T-helper 2 cell (primary cell): ENCODE measurements at places on chromosomes 13 and 19.

DNA sequence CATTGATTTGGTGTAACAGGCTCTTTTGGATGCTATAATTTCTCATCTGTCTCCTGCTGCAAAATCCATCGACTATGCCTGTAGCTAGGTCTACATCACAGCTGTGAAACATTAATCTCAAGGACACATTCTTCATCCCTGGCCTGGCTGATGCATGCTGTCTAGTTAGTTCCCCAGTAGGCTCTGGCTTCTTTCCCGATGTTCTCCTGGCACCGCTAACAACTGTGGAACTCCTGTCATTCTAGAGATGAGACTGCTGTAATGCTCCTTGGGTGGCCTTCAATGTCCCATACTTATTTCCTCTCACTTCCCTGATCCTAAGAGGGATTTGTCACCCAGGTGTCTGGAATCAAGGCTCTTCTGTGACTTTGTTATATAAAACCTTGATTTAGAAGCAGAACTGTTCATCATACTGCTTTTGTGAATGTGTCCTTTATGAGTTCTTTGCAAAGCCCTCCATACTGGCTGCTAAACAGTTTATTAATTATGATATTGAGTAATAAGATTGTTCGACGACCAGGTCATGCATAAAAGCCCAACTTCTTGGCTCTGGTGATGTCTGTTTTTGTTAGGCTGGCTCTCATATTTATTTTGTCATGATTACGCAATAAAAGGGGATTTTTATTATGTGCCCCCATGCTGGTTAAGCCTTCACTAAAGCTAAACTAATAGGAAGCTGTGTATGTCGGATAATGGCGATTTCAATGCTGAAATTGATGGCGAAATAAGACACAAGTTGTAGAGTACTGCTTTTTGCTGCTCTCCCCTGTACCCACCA, 227.5 kb downstream of the DCT start:
- DNase-seq, result no peak

- no peak for DNase-seq
Observed at GRCh38 chr13:49499889-49500660, 4.3 kb downstream of the PHF11 start.

DNA sequence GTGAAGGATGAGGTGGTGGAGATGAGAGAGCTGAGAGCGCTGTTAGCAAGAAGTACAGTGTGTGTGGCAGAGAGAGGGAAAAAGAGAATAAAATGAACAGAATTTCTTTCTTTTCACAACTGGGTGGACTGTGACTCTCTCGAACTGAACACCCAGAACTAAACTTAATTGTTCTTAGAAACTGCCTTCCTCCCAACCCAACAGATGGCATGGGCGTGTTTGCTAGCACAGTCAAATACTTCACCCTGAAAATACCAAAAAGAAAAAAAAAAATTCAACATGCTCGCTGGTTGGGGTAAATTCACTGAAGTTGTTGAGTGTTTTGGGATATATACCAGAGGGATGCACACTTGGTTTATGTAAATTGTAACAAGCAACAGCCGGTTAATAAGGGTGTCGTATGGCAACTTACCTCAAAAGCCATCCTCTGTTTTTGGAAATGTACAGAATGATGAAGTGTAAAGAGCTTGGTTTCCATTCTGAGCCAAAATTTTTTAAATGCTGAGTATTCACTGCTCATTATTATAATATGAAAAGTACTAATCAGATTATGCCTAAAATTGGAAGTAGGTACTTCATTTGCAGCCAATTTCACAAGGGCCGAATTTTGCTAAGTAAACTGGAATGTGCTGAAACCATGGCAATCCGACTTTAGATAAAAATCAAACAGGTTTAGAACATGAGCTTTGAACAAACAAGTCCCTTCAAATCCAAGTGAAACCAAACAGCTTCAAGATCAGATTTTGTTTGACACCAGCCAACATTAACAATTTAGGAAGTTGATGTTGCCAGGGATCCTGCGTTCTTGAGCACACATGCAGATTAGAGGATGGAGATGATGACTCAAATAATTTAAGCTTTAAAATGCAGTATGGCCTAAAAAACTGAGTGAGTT, 115.8 kb downstream of the ZIC5 start:
- no peak for DNase-seq

DNA sequence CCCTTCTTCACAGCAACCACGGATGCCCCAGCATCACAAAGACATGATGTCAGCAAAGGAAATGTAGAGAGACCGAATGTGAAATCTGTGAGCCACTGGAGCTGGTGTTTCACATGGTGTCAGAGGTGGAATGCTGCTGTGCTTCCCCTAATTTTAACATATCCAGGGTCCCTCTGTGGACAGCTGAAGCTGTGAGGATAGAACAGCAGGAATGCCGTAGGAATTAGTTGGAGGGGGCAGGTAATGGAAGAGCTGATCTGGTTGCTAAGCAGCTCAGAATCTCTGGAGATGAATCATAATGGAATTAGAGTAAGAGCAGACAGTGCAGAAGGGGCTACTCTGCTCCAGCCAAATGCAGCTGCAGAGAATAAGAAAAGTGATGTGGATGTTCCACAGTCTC, 68.9 kb upstream of the ZNF835 start:
- no peak for DNase-seq

GRCh38 chr13:114143806-114144605, 11.6 kb upstream of the RASA3 start:
- peak; percentile 26 for DNase-seq

GRCh38 chr13:31965361-31966066, 66.1 kb upstream of the FRY start:
- peak; percentile 62 for DNase-seq

DNA sequence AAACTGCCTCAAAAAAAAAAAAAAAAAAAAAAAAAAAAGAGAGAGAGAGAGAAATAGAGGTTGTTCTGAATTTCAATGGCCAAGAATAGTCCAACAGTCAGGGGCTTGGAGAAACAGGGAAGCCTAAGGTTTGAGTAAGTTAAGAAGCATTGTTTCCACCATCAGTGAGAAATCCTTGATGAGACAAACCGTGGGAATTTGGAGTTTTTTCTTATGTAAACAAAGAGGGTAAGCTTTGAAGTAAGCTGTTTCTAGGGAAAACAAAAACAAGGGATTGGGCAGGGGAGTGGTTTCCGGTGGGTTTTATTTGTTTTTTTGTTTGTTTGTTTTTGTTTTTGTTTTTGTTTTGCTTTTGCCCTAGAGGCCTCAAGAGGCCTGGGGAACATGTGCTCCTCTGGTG, 11.2 kb upstream of the ERVV-1 start:
- DNase-seq, result no peak

GRCh38 chr19:50580970-50581634, 12.9 kb upstream of the LRRC4B start:
- DNase-seq, result no peak

- peak; percentile 92 for DNase-seq
Observed at GRCh38 chr19:42284066-42284501, 15.0 kb downstream of the CIC start.

DNA sequence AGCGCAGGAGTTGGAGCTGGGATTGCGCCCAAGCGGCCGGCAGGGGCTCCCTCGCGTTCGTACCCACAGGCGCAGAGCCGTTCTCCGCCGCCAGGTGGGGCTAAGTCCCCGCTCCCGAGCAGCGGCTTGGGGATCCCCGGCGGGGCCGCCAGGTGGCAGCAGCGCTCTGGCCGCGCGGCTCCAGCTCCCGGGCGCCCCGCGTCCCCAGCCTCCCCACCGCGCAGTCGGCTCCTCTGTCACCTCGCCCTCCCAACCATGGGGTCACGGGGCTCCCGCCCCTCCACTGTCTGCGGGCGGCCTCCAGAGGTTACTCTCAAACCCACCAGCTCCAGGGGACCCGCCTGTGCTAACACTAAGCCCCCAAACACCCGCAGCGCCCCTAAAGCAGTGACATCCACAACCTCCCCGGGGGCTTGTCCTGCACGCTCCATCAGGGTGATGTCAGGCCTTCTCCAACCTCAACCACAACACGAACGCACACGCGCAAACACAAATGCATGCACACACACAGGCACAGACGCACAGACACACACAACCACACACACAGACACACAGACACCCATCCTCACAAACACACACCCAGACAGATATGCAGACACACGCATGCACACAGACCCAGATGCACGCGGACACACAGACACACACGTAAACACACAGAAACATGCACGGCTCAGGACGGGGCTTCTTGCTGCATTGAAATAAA, 18.4 kb upstream of the KCTD15 start:
- peak; percentile 79 for DNase-seq

DNA sequence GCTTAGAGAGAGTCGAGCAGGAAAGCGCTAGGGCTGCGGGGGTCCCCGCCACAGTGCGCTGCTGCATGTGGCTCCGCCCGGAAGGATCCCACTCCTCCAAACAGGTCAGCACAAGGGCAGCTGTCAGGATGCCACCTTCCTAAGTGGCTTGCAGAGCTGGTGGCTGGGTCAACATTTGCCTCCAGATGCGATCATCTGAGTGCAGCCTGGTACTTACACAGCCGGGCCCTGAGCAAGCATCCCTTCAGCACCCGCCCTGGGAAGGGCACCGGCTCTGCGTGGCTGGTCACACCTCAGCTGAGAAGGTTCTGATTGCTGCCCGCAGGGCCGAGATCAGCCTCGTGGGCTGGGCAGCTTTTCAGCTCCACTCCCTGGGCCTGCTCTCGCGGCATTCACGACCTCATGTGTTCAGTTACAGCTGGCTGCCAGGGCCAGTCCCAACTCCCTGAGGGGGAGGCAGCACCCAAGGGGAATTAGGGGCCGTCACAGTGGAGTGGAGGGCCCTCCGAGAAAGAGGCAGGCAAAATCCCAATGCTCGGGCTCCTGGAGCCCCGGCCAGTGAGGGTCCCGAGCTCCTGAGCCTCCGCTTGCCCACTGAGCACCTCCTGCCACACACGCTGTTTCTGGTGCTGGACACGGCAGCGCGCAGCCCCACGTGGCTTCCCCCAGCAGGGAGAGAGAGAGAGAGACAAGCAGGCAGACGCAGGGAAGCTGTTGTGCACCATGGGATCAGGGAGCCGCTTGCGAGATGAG, 26.8 kb downstream of the AP1M1 start:
- no peak for DNase-seq

- no peak for DNase-seq
Observed at GRCh38 chr13:102176846-102177245, 225.0 kb downstream of the FGF14 start.

- no peak for DNase-seq
Observed at GRCh38 chr13:112431734-112432133, 55.6 kb downstream of the SPACA7 start.

DNA sequence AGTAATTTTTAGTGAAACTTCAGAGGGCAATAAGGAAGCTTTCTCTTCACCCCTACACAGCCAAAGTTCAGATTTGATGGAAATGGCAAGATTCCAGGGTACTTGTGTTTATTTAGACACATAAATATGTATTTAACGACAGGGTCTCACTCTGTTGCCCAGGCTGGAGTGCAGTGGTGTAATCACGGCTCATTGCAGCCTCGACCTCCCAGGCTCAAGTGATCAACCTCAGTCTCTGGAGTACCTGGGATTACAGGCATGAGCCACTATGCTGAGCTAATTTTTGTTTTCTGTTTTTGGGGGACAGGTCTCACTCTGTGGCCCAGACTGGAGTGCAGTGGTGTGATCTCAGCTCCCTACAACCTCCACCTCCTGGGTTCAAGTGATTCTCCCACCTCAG, 2.0 kb upstream of the SYCE2 start:
- no peak for DNase-seq

- no peak for DNase-seq
Observed at GRCh38 chr13:74316547-74316946, 182.3 kb upstream of the KLF12 start.

GRCh38 chr13:62510906-62511655, 1095.4 kb upstream of the PCDH20 start:
- DNase-seq, result peak; percentile 14

- no peak for DNase-seq
Observed at GRCh38 chr19:7979011-7979410, 26.4 kb downstream of the ELAVL1 start.

DNA sequence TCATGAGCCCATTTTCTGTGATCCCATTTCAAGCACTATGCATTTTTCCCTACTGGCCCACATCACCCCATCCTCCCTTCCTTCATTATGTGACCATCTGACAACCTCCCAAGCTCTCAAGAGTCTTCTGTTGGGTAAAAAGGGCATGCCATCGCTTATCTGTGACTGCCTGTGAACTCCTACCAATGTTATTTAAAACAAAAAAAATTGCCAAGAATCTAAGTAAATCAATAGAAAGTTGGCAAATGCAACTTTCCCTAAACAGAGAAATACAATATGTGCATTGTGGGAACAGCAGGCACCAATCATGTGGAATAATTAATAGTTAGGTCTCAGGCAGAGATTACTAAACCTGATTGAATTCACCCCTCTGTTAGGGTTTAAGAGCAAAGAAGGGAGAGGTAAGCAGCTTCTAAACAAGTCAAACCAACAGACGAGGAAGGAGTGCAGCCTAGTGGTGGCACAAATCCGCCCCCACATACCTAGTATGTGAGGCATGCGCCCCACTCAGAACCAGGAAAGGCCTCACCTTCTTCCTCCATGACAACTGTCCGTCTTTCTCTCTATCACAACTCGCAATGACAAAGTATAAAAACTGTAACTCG, 29.8 kb downstream of the DZIP1 start:
- DNase-seq, result no peak

DNA sequence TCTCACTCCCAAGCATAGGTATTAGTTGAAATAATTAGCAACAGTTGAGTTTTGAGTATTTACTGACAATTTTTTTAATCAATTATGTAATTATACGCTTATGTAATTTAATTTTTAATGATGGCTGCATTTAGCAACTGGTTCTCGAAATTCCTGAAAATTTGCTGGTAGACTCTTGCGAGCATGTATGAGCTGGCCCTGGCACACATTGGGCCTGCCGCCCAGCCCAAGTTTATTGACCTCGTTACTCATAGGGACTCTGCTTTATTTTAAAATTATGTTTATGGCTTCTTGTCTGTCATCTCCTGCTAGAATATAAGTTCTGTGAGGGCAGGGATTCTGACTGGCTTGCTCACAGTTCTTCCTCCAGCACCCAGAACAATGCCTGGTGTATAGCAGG, 6.7 kb downstream of the KLK14 start:
- DNase-seq, result no peak

DNA sequence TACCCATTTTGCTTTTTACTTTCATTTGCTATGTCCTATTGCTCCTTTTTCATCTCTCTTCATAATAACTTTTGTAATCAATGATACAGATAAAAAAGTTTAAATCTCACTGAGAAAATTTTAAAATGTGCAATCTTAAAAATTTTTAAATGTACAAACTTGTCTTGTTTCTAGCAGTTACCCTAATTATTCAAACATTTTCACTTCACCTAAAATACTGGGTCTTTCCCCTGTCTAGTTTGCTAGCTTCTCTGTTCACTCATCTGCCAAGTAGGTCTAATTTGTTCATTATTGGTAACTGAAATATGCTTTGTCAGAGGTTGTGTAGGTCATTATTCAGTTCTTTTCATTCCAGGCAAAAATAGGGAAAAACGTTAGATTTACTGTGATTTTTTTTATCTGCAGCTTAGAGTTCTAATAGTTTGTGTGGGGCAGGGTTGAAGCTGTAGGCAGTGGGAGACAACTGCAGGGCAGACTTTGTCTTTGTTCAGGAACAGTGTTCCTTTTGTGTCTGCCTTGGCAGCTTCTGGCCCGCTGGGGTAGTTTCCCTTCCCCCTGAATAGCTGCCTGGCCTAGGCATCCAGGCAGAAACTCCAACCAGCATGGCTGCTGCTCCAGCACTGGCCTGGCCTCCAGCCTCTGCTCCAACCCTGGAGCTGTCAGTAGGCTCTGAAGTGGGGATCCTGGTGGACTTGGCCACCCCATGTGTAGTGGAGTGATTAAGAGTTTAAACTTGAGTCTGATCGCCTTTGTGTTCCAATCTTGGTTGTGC, 48.5 kb downstream of the WDFY2 start:
- no peak for DNase-seq
